Esophagus mucosa (tissue), 1 donor: ENCODE measurements at places on chromosomes 7 and 10. TPM values are rescaled to one million over a fixed set of nuclear protein-coding genes. Genes with fewer than 3 reads are reported as not detected.

The ESYT2 gene
- total RNA-seq, result 41.4 TPM

The CHPF2 gene
- total RNA-seq, result 10.9 TPM

DNA sequence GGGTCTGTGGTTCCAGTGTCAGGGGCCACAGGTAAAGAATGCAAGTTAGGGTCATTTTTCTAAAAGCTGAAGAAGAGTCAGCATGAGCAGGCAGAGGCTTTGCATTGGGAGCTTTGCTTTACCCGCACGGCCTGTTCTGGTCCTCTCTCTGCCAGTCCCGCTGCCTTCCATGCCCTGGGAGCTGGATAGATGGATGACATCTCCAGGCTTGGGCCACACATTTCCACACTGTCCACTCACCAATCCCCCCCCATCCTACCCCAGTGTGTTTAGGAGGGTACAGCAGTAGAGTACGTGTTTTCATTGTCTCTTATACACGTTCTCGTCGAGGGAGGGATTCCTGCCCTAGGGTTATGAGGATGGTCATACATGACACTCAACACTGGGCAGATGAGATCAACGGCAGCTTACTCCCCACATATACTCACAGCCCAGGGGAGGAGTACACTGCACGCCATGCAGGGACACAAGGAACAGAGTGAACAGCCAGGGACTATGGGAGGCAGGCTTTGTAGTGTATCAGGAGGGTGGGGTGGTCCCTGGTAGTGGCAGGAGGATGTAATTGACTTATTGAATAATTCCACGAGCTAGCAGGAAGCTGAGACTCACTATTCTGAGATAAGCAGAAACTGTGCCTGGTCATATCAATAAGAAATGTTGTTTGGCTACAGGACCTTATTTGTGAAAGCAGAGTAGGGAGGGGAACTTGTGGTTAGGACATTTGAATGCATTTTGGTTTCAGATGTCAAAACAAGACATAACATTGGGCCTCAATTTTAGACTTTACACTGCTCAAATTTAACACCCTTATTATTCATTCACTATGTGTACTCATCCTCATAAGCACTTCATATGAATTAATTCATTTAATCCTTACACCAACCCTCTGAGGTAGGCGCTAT lies 36.6 kb downstream of the PLPP4 start:
- no peak for ATAC-seq

- ATAC-seq, result peak; percentile 57
Observed at GRCh38 chr7:23333671-23334246, 34.6 kb downstream of the MALSU1 start.
